Transverse colon (tissue), 4 donors: ENCODE measurements at places on chromosomes 12 and 14. TPM values are rescaled to one million over a fixed set of nuclear protein-coding genes. Genes with fewer than 3 reads are reported as not detected.
A peak's percentile ranks its signal among the peaks of the same experiment; 100 is the strongest.

- peak overlapping the region; percentile 25 for H3K4me3 ChIP-seq
- DNase-seq = peak; percentile 67
- peaks cover 14% of the 10 kb centered on the region for H3K27me3 ChIP-seq
- no peaks in the 10 kb centered on the region for H3K36me3 ChIP-seq
- H3K4me1 ChIP-seq = peaks cover 28% of the 10 kb centered on the region
These were observed 17.0 kb downstream of the ZDHHC22 start for GRCh38 chr14:77124345-77125280.

DNA sequence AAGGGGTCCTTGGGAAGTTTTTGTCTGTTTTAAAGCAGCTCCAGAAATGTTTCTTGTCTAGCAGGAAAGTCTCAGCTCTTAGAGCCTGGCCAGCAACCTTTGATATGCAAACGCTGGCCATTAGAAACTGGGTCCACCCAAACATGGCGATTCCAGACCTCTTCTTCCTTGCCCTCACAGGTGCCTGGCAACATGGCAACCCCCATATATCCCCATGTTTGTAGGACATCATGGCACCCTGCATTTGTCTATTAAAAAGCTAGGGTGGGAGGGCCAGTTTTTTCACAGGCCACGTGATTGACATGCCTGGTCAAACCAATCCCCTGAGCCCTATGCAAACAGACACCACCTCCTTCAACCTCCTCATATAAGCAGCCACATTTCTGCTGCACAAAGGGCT, 848.7 kb upstream of the FOXG1 start:
- H3K4me3 ChIP-seq = no peak overlapping the region
- DNase-seq = no peak
- H3K4me1 ChIP-seq = no peaks in the 10 kb centered on the region
- H3K27me3 ChIP-seq = no peaks in the 10 kb centered on the region
- no peaks in the 10 kb centered on the region for H3K36me3 ChIP-seq

The PLEKHD1 gene
- not detected for total RNA-seq

DNA sequence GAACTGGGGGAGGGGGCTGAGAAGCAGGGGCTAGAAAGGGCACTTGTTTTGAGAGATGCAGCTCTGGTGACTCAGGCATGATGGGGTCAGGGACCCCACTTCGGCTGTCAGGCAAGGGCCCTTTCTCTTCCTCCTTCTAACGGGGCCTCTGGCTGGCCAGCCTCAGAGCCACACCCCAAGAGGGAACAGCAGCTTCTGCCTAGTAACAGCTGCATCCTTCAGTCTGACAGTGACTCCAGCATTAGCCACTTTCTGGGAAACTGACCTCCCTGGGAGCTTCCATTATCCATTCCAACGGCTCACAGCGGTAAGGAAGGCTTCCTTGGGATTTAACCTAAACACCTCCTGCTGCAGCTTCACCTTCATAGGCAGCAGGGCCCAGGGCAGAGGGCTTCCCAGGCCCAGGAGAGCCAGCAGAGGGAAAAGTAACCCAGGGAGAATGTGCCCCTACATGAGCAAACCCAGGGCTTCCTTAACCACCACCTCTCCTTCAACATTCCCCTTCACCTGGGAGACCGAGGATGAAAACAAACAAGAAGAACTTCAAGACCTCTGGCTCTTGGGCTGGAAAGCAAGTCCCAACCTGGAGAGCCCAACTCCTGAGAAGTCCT, 2.7 kb downstream of the NCKAP5L start:
- no peak for DNase-seq
- H3K36me3 ChIP-seq = no peaks in the 10 kb centered on the region

DNA sequence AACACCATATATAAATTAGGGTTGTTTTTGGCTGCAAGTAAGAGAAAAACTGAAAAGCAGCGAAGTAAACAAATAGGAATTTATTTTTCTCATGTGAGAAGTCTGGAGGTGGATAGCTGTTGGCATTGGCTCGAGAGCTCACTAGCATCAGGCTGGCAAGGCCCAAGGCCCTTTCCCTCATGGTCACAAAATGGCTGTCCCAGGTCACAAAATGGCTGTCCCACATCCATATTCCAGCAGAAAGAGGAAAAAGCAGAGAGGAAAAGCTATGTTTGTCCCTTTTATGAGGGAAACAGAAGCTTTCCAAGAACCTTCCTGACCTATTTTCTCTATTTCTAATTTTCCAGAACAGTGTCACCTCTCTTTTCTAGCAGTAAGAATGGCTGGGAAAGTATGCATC, 7.5 kb downstream of the CCDC60 start:
- no peak overlapping the region for H3K4me3 ChIP-seq
- DNase-seq = no peak
- H3K27me3 ChIP-seq = no peaks in the 10 kb centered on the region
- no peaks in the 10 kb centered on the region for H3K36me3 ChIP-seq

The RAD9B gene
- 0.27 TPM for total RNA-seq

DNA sequence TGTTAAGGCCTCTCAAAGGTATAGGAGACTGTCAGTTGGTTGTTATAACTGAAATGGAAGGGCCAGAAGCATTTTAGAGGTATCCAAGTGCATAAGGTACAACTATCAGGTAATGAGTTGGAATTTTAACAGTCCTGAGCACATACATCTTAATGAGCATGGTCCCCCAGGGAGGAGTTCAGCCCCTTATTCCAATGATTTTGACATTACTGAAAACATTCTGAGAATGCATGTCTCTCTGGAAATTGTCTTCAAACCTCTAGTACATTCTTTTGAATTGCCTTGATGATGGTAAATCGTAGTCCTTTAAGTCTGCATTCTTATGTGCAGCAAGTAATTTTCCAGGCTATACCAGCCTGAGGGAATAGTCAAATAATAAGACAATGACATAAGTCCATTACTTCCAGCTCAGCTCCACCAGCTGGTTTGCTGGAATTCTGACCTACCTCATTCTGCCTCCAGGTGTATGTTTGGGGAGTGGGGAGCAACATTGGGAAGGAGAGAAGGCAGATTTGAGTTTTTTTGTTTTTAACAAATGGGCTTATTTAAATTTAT, 239.2 kb downstream of the MSRB3 start:
- H3K27me3 ChIP-seq = no peaks in the 10 kb centered on the region
- no peak overlapping the region for H3K27ac ChIP-seq
- H3K4me1 ChIP-seq = no peaks in the 10 kb centered on the region
- H3K4me3 ChIP-seq = no peak overlapping the region
- DNase-seq = no peak

DNA sequence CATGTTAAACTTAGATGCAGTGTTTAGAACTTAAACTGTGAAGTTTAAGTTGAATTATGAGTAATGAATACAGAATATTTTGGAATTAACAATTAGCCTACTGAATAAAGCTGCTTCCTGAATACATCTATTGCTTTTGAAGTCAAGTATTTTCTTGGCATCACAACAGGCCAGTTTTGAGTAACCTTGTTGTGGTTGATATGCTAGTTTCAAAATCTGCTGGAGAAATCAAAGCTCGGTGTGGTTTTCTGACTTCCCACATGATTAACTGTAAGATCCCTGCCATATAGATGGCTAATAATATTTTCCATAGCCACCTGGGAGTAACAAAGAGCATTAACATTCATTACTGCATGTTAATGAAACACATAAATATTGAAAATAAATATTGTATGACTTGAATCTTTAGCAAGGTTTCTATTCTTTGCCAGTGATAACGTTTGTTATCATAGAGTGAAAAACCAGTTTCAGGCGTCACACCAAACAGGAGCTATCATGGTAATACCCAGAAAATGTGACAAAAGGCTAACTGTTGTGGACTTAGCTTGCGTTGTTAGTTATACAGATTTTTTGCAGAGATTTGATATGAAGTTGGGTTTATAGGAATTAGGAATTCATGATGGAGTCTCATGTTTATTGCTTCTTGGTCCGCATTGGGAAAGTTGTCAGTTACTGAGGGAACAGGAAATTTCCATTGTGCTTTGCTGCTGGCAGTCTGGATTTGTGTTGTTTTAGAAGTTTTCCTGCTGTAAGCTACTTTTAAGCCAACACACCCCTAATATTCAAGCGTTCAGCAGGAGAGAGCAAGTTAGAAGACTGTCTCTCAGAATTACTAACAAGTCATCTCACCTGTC, 32.1 kb downstream of the PPFIBP1 start:
- H3K27me3 ChIP-seq = no peaks in the 10 kb centered on the region
- H3K27ac ChIP-seq = peak overlapping the region; percentile 71
- no peak overlapping the region for H3K4me3 ChIP-seq
- peaks cover 5% of the 10 kb centered on the region for H3K4me1 ChIP-seq

GRCh38 chr12:22810036-22810435, 185.1 kb downstream of the ETNK1 start:
- no peaks in the 10 kb centered on the region for H3K4me1 ChIP-seq
- no peak for DNase-seq

The PMCH gene
- total RNA-seq = not detected
